ENCODE measurements at places on chromosomes 4 and X.

DNA sequence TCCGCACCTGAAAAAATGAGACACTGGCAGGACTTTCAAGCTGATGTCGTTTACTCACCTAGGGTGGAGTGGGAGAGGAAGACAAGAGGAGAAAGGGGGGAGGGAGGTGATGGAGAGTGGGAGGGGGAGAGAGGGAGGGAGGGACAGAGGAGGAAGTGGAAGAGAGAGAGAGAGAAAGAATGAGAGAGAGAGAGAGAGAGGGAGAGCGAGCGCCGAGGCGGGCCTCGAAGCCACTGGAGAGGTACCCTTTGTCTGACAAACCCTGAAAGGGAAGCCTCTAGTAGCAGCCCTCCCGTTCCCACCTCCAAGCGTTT lies 296 bp upstream of the ADGRL3 start:
- no peak for DNase-seq

GRCh38 chrX:119177278-119177677 lies 49.7 kb upstream of the KIAA1210 start:
- no peak for DNase-seq

DNA sequence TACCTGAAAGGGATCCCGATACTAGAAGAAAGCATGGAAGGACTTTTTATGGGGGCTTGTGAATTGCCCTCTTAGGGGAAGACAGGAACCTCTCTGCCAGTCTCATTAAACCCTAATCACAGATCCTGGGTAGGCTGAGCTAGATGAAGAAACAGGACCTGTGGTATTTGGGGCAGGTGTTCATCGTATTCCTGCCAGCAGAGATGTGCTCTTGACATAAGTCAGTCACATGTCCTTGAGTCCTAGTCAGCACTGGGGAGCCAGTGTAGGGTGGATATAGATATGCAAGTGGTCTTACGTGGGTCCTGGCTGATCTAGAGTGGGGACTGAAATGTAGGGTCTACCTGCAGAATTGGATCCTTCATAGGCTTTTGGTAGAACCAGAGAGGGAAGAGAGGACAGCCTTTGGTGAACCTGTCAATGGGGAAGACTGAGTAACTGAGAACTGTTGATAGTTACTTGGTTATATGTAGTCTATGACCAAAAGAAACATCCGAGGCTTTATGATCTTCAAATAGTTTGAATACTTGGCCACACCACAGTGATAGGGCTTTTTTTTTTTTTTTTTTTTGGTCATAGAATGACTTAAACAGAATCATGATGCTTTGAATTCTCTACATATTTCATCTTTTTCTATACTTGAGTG lies 63.5 kb upstream of the WDR1 start:
- DNase-seq: no peak

GRCh38 chr4:118801895-118802575 lies 33.9 kb downstream of the SEC24D start:
- DNase-seq: no peak

- DNase-seq: no peak
Observed at GRCh38 chr4:76458297-76458696, 23.3 kb downstream of the SHROOM3 start.

GRCh38 chr4:113232194-113232593 lies 182.7 kb downstream of the ANK2 start:
- no peak for DNase-seq

- DNase-seq: no peak
Observed at GRCh38 chr4:128630871-128631270, 178.6 kb upstream of the JADE1 start.

DNA sequence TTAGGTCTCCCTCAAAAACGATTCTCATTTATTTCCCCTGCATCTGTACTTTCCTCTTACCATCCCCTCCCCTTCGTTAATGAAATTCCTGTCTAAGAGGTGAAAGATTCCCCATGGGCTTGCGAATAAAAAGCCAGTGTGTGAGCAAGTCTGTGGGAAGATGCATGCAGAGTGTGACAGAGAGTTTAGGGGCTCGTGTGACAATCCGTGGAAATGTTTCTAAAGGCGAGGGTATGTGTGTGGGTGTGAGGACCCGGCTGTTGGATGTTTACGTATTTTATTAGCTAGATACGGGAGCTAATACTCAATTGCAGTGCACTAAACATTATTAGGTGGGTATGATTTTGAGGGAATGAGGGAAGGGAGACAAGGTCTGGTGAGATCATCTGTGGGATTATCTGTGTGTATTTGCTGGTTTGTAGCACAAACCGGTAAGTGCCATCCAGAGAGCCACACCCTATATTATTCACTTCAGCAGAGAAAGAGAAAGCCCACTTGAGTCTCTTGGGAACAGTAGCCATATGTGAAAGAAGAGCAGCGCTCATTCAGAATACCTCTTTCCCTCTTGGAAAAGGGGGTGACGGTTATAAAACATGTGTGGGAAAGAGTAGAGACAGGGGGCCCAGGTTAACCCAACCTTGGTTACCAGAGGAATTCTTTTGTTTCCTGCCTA lies 893 bp upstream of the HOPX start:
- no peak for DNase-seq

- no peak for DNase-seq
Observed at GRCh38 chrX:129606918-129607317, 47.8 kb downstream of the APLN start.

DNA sequence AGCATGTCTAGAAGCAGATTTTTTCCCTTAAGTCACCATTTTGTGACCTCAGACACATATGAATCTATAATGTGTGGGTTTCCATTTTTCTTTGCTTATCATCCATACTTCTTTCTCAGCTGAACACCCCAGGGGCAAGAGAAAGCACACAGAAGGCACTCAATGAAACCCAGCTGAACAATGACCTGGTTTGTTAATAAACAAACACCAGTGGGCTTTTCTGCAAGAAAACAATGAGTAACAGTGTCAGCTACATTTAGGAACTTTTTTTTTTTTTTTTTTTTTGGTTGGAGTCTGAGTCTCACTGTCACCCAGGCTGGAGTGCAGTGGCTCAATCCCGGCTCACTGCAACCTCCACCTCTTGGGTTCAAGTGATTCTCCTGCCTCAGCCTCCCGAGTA lies 40.7 kb upstream of the KLF3 start:
- DNase-seq: no peak
